Hypothalamus (tissue), 51 donors: ENCODE measurements at places on chromosomes 1 and 21.

DNA sequence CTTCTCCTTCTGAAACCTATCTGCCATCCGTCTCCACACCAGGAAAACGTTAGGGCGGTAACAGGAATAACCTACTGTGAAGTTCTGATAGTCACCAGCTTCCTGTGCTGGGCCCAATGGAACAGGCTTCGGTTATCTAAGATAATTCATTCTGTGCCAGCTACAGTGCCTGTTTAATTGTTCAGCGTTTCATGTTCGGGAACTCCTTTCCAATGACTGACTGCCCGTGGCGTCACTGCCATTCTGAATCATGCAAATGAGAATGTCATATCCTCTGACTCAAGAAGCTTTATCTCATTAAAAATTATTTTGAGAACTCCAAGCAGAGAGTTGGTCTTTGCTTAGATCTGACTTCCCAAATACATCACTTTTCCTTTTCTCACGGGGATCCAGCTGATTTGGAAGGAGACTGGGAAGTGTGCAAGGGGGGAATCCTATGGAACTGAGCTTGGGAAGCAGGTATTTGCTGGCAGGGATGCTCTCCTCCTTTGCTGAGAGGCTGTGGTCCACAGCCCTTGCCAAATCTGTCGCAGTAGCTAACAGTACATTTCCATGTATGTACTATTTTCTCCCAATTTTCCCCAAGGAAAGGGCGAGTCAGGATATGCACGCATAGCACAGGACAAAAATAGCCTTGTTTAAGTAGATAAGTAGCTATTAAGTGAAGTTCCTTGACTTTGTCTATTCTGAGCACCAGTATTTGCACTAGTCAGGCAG lies 358.7 kb downstream of the LTN1 start:
- DNase-seq, result no peak

GRCh38 chr1:245953876-245954660 lies 553.0 kb downstream of the SMYD3 start:
- DNase-seq, result no peak

GRCh38 chr1:19210772-19211549 lies 895 bp upstream of the UBR4 start:
- DNase-seq, result no peak

DNA sequence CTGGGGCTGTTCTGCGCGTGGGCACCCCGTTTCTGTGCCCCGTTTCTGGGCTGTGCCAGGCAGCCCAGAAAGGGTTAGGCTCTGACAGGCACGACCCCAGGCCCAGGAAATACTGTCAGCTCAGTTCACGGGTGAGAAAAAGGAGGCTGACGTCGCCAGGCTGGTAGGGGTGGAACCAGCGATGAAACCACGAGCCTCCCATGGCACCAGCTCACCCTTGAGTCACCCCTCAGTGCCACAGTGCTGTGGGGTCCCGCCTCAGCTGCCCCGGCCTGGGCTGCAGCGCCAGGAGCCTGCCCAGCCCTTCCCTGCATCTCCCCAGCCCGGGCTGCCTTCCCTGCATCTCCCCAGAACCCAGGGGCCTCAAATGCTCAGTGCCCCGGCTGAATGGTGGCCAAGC lies 11.5 kb downstream of the MEGF6 start:
- no peak for DNase-seq

DNA sequence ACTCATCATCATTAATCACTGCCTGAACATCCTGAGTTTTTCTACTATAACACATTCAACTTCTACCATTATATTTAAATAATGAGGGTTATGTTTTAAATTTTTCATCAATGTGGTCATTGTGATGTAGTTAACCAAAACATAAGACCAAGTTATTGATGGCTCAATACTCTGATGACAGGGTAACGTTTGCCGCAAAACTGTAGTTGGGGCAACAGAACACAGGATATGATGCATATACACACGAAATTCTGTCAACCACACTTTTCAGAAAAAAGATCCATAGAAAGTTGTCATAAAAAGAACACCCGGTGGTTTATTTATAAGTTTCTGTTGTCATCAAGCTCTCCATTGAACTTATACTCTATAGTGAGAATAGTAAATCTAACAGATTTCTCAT lies 121.7 kb upstream of the COL11A1 start:
- DNase-seq, result no peak

- no peak for DNase-seq
Measured at GRCh38 chr1:208335371-208336136, 91.4 kb upstream of the PLXNA2 start.
